ENCODE measurements at places on chromosomes 13 and 19. TPM values are rescaled to one million over a fixed set of nuclear protein-coding genes. Genes with fewer than 3 reads are reported as not detected.

DNA sequence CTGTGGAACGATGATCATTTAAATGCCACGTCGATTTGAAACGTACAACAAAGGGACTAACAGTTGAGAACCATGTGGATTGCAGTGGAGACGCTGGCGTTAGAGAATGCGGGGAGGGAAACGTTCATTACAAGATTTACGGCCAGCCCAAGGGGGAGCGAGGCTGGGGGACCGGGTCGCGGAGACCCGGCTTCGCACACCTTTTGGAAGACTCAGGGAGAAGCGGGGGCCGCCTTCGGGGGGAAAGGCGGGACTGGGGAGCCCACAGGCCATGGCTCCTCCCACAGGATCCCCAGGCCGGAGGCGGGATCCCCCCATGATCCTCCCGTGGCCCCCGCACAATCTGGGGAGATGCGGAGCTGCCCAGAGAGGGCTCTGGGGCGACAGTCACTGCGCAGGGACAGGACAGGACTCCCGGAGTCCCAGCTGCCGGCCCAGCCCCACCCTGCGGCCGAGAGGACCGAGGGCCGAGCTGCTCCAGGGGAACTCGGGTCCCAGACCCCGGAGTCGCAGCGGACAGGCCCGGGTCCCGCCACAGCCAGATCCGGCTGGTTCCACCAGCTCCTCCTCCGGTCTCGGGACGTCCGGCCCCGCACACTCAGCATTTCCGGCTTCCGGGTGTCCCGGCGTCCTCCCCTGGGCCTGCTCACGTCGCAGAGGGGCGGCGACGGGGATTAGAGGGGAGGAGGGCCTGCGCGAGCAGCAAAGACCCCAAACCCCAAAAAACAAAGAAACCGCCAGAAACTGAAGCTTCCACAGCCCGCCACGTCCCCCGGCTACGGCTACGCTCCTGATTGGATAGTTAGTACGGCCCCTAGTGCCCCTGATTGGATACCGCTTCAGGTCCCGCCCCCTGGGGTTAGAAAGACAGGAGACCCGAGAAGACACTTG lies 21.1 kb upstream of the OR10H1 start:
- no peaks in the 10 kb centered on the region for H3K27me3 ChIP-seq
- H3K4me1 ChIP-seq: peaks cover 17% of the 10 kb centered on the region
- H3K36me3 ChIP-seq: no peaks in the 10 kb centered on the region
- H3K27ac ChIP-seq: peak overlapping the region; percentile 98
- DNase-seq: peak; percentile 98

GRCh38 chr19:12886651-12886968 lies 391 bp downstream of the KLF1 start:
- peak overlapping the region; percentile 19 for H3K27ac ChIP-seq
- no peaks in the 10 kb centered on the region for H3K27me3 ChIP-seq
- peaks cover 5% of the 10 kb centered on the region for H3K36me3 ChIP-seq
- no peak for DNase-seq
- H3K4me1 ChIP-seq: peaks cover 40% of the 10 kb centered on the region

DNA sequence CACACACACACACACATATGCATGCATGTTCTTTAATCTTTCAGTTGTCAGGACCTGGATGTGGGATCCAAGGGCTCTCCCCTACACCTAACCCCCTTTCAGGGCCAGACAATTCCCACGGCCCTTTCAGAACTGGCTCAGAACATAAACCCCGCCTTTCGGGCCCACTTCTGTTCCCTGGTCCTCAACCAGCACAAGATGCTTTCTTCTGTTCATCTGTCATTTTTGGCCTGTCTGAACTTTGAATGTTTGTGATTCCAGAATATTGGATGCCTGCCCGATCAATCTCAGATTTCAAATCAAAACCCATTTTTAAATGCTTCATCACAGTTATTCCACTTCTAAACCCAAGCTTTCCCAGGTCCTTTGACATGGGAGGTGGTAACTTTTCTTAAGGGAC lies 167.3 kb downstream of the USP12 start:
- H3K4me1 ChIP-seq: peaks cover 12% of the 10 kb centered on the region
- peaks cover 50% of the 10 kb centered on the region for H3K27me3 ChIP-seq
- H3K4me3 ChIP-seq: no peak overlapping the region
- H3K27ac ChIP-seq: no peak overlapping the region

- H3K36me3 ChIP-seq: no peaks in the 10 kb centered on the region
- H3K27me3 ChIP-seq: no peaks in the 10 kb centered on the region
- no peak overlapping the region for H3K27ac ChIP-seq
- H3K4me1 ChIP-seq: no peaks in the 10 kb centered on the region
Observed at GRCh38 chr19:31600731-31601295, 251.6 kb upstream of the TSHZ3 start.

MUC16 gene
- 0.02 TPM for total RNA-seq

DNA sequence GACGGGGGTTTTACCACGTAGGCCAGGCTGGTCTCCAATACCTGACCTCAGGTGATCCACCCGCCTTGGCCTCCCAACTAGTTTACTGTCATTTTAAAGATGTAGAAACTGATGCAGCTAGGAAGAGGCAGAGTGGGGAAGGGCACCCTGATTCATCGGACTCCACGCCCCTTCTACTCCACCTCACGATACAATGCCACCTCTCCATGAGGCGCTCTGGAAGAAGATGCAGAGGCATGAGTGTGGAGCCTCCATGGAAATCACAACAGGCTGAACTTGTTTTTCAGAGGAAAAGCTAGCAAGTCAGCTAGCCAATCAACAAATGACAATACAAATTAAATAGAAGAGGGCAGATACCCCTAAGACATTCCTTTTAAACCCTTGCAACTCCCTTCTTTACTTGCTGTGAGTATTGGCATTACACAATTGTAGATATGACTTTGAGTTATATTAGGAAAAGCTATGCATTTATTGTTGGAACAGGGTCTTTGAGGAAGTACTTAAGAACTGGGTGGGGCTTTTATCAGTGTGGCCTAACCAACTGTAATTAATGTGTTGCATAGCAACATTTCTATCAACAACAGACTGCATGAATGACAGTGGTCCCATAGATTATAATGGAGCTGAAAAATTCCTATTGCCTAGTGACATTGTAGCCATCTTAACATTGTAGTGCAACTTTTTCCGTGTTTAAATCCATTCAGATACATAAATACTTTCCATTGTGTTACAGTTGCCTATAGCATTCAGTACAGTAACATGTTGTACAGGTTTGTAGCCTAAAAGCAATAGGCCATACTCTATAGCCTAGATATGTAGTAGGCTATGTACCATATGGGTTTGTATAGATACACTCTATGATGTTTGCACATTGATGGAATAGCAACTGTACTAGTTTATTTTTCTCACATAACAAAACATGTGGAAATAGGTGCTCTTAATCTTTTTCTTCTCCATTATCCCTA lies 17.6 kb downstream of the WDFY2 start:
- DNase-seq: no peak
- peaks cover 10% of the 10 kb centered on the region for H3K36me3 ChIP-seq
- peaks cover 12% of the 10 kb centered on the region for H3K4me1 ChIP-seq
- H3K27ac ChIP-seq: no peak overlapping the region
- no peak overlapping the region for H3K4me3 ChIP-seq
- H3K27me3 ChIP-seq: no peaks in the 10 kb centered on the region

IGFL2 gene
- not detected for total RNA-seq

ZNF625 gene
- total RNA-seq: 3.9 TPM

IL17D gene
- 0.15 TPM for total RNA-seq

LGALS14 gene
- total RNA-seq: 0.37 TPM

- no peak for DNase-seq
- H3K27me3 ChIP-seq: peaks cover 6% of the 10 kb centered on the region
- no peak overlapping the region for H3K4me3 ChIP-seq
- no peak overlapping the region for H3K27ac ChIP-seq
- peaks cover 5% of the 10 kb centered on the region for H3K36me3 ChIP-seq
Observed at GRCh38 chr19:16180611-16181010, 4.6 kb upstream of the FAM32A start.

GRCh38 chr19:18768997-18769891 lies 21.9 kb downstream of the COMP start:
- H3K4me1 ChIP-seq: peaks cover 3% of the 10 kb centered on the region
- H3K36me3 ChIP-seq: no peaks in the 10 kb centered on the region
- no peak overlapping the region for H3K27ac ChIP-seq

DNA sequence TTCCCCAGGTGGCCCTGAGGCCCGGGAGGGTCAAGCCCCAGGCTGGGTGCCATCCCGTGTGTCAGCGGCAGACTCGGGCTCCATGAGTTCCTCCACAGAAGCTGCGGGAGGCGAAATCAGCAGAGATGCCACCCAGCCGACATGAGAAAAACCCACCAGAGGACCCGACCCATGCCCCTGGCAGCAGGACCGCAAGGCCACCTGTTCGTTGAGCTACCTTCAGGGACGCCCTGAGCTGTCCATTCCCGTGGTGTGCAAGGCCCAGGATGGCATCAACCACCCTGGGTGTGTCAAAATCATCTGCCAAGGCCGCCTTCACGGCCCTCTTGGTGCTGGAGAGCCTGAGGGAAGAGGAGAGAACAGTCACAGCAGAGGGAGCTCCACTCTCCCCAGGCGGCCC lies 30.4 kb downstream of the NAXD start:
- no peaks in the 10 kb centered on the region for H3K27me3 ChIP-seq
- peaks cover 11% of the 10 kb centered on the region for H3K4me1 ChIP-seq
- H3K4me3 ChIP-seq: no peak overlapping the region
- no peak for DNase-seq
- H3K36me3 ChIP-seq: peaks cover 4% of the 10 kb centered on the region

DNA sequence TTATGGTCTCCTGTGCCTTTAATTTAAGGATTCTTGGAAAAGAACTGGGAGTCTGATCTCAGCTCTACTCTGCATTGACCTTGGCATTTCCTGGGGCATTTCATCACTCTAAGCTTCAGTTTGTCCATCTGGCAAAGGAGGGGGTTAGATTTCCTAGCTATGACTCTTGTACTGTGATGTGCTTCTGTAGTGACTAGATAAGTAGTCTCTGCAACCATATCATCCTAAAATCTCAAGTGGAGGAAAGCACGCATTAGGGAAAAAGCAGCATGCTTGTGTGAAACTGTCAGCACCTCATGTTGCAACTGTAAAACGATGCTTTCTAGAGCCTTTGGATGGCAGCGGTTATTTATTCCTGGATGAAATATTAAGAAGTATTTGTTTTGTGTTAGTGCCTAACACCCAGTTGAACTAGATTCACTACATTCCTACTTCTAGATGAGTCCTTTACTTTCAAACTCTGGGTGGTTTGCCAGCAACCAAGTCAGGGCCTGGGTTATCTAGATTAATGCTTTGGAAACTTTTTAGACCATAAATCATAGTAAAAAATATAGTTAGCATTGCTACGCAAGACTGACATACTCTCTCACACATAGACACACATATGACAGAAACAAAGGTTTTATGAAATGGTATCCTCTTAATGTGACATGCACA lies 6.8 kb downstream of the WDFY2 start:
- H3K27ac ChIP-seq: no peak overlapping the region
- DNase-seq: no peak
- peaks cover 25% of the 10 kb centered on the region for H3K4me1 ChIP-seq
- no peaks in the 10 kb centered on the region for H3K27me3 ChIP-seq
- H3K4me3 ChIP-seq: no peak overlapping the region
- peaks cover 8% of the 10 kb centered on the region for H3K36me3 ChIP-seq

GRCh38 chr19:16373989-16374388 lies 49.4 kb downstream of the KLF2 start:
- H3K27ac ChIP-seq: peak overlapping the region; percentile 79
- no peak for DNase-seq
- H3K4me3 ChIP-seq: no peak overlapping the region
- peaks cover 28% of the 10 kb centered on the region for H3K36me3 ChIP-seq
- peaks cover 34% of the 10 kb centered on the region for H3K4me1 ChIP-seq

DNA sequence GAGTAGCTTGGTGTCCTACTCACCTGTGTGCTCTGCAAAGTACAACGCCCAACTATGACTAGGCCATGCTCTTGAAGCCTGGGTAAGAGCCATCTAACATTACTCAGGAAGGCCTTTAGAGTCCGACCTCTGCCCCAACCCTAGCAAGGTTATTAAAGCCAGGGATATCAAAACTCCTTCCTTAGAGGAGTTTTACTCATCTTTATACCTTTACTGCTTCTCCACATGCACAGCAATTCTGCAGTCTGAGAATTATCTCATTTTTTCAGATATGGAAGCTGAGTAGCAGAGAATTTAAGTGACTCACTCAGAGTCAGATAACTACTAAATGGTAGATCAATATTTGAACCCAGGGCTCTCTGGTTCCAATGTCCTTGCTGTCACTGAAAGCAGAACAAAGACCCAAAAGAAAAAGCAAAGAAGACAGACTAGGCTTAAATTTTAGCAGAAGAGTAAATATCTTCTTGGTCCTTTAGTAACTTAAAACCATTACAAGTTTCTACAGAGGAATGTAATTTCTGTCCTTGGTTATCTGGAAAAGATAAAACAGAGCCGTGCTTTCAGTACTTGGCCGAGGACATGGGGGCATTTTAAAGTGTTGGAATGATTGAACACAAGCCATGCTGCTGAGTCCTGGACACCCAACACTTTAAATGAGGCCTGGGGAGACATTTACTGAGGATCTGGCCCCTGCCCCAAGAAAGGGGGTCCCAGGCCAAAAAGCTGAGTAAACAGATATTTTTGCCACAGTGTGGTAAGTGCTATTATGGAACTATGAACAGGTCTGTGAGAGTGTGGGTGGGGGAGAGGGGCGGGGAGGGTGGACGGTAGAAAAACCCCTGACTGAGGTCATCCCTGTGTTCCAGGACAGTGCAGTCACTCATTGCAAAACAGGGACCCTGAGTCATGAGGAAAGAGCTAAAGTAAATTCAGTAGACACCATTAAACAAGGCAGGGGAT lies 18.4 kb upstream of the KPNA3 start:
- DNase-seq: no peak
- H3K36me3 ChIP-seq: no peaks in the 10 kb centered on the region
- no peaks in the 10 kb centered on the region for H3K4me1 ChIP-seq
- H3K4me3 ChIP-seq: no peak overlapping the region
- no peak overlapping the region for H3K27ac ChIP-seq

NLRP5 gene
- total RNA-seq: not detected

FAM124A gene
- total RNA-seq: 0.26 TPM

MCEMP1 gene
- total RNA-seq: not detected

GRCh38 chr13:45138282-45138681 lies 18.0 kb downstream of the GTF2F2 start:
- H3K27me3 ChIP-seq: no peaks in the 10 kb centered on the region
- H3K4me1 ChIP-seq: peaks cover 5% of the 10 kb centered on the region
- no peak for DNase-seq
- H3K4me3 ChIP-seq: no peak overlapping the region
- H3K36me3 ChIP-seq: peaks cover 27% of the 10 kb centered on the region
- no peak overlapping the region for H3K27ac ChIP-seq

FUT2 gene
- not detected for total RNA-seq

- H3K4me1 ChIP-seq: peaks cover 70% of the 10 kb centered on the region
- DNase-seq: no peak
Observed at GRCh38 chr19:5627395-5627904, 4.6 kb downstream of the SAFB start.

DNA sequence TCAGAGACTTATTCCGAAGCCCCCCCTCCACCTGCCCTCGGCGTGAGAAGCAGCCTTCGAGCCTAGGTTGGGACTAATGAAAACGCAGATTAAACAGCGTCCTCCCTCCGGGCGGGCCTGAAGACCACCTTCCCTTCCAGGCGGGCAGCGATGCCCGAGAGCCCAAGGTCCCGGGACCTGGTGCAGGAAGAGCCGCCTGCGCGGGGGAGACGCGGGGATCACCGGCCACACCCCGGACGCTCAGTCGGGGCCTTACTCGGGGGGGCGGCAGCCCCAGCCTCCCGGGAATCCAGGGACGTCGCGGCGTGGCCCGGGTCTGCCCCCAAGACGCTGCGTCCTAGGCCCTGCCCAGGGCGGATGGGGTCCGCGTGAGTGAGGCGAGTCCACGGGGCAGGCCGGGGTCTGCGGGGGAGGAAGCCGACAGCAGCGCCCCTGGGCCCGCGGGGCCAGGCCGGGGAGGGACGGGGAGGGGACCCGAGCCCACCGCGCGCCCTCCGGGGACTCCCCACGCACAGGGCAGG lies 33.3 kb upstream of the SPACA7 start:
- DNase-seq: no peak
- no peak overlapping the region for H3K27ac ChIP-seq
- peaks cover 24% of the 10 kb centered on the region for H3K27me3 ChIP-seq
- no peaks in the 10 kb centered on the region for H3K4me1 ChIP-seq
- H3K4me3 ChIP-seq: no peak overlapping the region
